Effector memory CD4-positive, alpha-beta T cell (primary cell): ENCODE measurements at places on chromosomes 3 and 15.
A peak's percentile ranks its signal among the peaks of the same experiment; 100 is the strongest.

DNA sequence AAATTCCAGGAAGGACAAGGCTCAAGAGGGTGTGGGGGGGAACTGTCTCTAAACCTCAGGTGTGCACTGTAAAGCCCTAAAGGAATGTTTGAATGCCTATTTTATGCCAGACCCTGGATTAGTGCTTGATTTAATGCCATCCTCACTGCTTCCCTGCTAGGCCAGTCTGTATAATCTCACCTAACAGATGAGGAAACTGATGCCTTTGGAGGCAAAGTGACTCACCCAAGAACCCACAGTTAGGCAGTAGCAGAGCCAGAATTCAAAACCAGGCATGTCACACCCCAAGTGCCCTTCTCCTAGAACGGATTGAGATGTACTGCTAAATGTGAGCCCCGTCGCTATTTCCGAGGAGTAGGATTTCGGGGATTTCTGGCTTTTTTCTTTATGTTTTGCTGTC, 7.8 kb downstream of the CAMK1 start:
- no peaks in the 10 kb centered on the region for H3K4me1 ChIP-seq
- peaks cover 22% of the 10 kb centered on the region for H3K36me3 ChIP-seq
- H3K27ac ChIP-seq, result no peak overlapping the region

GRCh38 chr15:25944386-25944785, 81.3 kb upstream of the ATP10A start:
- no peaks in the 10 kb centered on the region for H3K4me1 ChIP-seq
- no peak overlapping the region for H3K4me3 ChIP-seq
- no peak overlapping the region for H3K27ac ChIP-seq
- no peaks in the 10 kb centered on the region for H3K36me3 ChIP-seq
- no peaks in the 10 kb centered on the region for H3K27me3 ChIP-seq

DNA sequence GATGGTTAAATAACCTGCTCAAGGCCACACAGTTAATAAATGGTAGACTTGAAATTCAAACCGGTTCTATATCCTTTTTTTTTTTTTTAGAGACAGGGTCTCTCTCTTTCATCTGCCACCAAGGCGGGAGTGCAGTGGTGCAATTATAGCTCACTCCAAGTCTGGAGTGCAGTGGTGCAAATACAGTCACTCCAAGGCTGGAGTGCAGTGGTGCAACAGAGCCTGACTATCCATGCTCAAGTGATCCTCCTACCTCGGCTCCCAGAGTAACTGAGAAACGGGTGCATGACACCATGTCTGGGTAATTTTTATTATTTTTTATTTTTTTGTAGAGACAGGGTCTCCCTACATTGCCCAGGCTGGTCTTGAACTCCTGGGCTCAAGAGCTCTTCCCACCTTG, 23.4 kb downstream of the DPP8 start:
- no peaks in the 10 kb centered on the region for H3K4me1 ChIP-seq
- H3K36me3 ChIP-seq, result peaks cover 64% of the 10 kb centered on the region
- no peak for DNase-seq
- no peaks in the 10 kb centered on the region for H3K27me3 ChIP-seq
- no peak overlapping the region for H3K4me3 ChIP-seq

GRCh38 chr3:49025793-49026520, 3.2 kb downstream of the IMPDH2 start:
- no peak overlapping the region for H3K4me3 ChIP-seq
- no peaks in the 10 kb centered on the region for H3K27me3 ChIP-seq
- peaks cover 21% of the 10 kb centered on the region for H3K4me1 ChIP-seq
- DNase-seq, result no peak
- peaks cover 44% of the 10 kb centered on the region for H3K36me3 ChIP-seq

- H3K4me1 ChIP-seq, result peaks cover 8% of the 10 kb centered on the region
- peak within 1 kb of the TSS; percentile 93 for H3K27ac ChIP-seq
- peak; percentile 88 for DNase-seq
- no peaks in the 10 kb centered on the region for H3K36me3 ChIP-seq
Measured at GRCh38 chr3:99817437-99818240, at the start of gene CMSS1. Gene CMSS1 (plus strand): TSS chr3:99817862.

DNA sequence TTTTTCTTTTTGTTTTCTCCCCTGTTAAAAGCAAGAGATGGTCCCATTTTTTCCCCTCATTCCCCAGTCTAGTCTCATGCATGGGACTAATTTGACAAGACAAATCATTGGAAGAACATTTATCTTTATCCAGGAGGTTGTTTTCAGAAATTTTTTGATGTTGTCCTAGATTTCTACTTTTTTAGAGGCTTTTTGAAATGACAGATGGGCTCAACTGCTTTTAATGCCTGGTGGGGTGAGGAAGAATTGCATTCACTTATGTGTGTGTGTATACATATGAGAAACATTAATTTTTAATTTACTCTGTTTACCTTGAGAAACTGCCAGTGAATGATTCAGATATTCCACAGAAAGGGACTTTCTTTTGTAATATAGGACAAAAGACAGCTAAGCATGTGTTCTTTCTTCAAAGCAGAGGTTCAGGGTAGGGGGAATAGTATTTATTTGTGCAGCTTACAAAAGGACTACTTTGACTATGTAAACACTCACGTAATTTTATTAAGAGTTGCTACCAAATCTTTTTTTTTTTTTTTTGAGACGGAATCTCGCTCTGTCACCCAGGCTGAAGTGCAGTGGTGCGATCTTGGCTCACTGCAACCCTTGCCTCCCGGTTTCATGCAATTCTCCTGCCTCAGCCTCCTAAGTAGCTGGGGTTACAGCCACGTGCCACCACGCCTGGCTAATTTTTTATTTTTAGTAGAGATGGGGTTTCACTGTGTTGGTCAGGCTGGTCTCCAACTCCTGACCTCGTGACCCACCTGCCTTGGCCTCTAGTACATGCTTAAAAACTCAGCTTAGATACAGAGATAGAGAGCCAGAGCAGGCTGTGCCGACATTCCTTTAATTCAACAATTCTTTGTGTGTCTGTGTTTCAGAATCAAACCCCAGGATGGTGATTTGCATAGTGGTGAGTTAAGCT, 130.1 kb upstream of the RARB start:
- H3K4me1 ChIP-seq, result no peaks in the 10 kb centered on the region
- H3K27me3 ChIP-seq, result no peaks in the 10 kb centered on the region
- H3K4me3 ChIP-seq, result no peak overlapping the region
- H3K36me3 ChIP-seq, result no peaks in the 10 kb centered on the region

DNA sequence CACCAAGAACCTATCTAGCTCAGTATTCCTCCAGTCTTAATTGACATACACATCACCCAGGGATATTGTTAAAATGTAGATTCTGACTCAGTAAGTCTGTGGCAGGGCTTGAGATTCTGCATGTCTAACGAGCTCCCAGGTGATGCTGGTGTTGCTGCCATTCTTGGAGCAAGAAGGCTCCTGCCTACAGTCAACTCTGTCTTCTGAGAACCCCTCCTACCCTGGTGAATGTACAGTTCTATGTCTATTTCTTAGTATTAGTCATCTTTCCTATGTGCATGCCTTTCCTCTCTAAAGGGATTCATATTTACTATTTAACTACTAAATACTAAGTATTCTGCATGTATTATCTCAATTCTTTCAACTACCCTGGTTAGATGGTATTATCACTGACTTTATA, 268.7 kb downstream of the EDEM1 start:
- no peak overlapping the region for H3K4me3 ChIP-seq
- H3K27me3 ChIP-seq, result no peaks in the 10 kb centered on the region
- H3K36me3 ChIP-seq, result no peaks in the 10 kb centered on the region

GRCh38 chr3:16809993-16810392, 74.8 kb upstream of the PLCL2 start:
- H3K27me3 ChIP-seq, result no peaks in the 10 kb centered on the region
- H3K36me3 ChIP-seq, result no peaks in the 10 kb centered on the region
- DNase-seq, result no peak
- peaks cover 10% of the 10 kb centered on the region for H3K4me1 ChIP-seq

GRCh38 chr3:4756855-4757574, 222.2 kb upstream of the BHLHE40 start:
- no peaks in the 10 kb centered on the region for H3K27me3 ChIP-seq
- no peak for DNase-seq
- H3K4me1 ChIP-seq, result no peaks in the 10 kb centered on the region
- no peak overlapping the region for H3K27ac ChIP-seq
- H3K4me3 ChIP-seq, result no peak overlapping the region

DNA sequence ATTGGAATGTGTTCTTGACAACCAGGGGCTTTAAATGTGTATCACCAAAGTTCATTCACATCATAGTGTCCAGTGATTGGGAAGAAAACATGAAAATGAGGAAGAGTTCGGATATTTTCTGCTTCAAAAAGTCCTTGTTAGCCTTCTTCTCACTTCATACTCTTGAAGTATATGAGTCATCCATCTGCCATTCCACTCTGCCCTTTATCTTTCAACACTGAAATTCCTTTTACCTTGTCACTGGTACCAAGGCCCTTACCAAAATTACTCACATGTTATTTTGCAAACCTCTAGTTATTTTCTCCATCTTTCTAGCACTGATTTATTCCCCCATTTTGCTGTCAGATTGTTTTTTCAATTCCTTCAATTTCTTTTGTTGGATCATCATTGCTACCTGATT, 32.5 kb downstream of the OR5H15 start:
- no peak overlapping the region for H3K4me3 ChIP-seq
- no peaks in the 10 kb centered on the region for H3K36me3 ChIP-seq
- no peaks in the 10 kb centered on the region for H3K27me3 ChIP-seq
- no peaks in the 10 kb centered on the region for H3K4me1 ChIP-seq
- H3K27ac ChIP-seq, result no peak overlapping the region

- no peaks in the 10 kb centered on the region for H3K4me1 ChIP-seq
- H3K27ac ChIP-seq, result no peak overlapping the region
- no peaks in the 10 kb centered on the region for H3K36me3 ChIP-seq
- no peak overlapping the region for H3K4me3 ChIP-seq
- peaks cover 3% of the 10 kb centered on the region for H3K27me3 ChIP-seq
Measured at GRCh38 chr3:45894015-45894414, 7.7 kb downstream of the CCR9 start.

GRCh38 chr3:95894820-95895219, 919.6 kb upstream of the EPHA6 start:
- no peaks in the 10 kb centered on the region for H3K36me3 ChIP-seq
- H3K27me3 ChIP-seq, result no peaks in the 10 kb centered on the region
- H3K4me3 ChIP-seq, result no peak overlapping the region

DNA sequence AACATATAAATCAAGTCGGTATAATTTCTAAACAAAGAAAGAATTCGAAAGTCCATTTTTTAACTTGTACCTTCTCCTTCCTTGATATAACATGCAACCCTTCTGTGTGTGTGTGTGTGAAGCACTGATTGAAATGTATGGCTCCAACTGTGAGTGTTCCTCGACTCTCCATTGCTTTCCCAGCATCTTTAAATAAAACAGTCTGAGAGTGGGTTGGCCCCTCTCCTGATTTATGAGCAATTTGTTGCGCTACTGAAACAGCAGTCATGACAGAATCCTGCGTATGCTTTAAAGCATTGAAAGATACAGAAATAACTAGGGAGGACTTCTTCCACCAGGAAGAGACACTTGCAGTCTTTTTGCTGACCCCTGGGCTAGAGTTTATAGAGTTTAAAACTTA, 340.0 kb upstream of the SATB1 start:
- H3K4me3 ChIP-seq, result no peak overlapping the region
- DNase-seq, result no peak
- no peak overlapping the region for H3K27ac ChIP-seq
- H3K4me1 ChIP-seq, result no peaks in the 10 kb centered on the region
- H3K27me3 ChIP-seq, result no peaks in the 10 kb centered on the region
- no peaks in the 10 kb centered on the region for H3K36me3 ChIP-seq

DNA sequence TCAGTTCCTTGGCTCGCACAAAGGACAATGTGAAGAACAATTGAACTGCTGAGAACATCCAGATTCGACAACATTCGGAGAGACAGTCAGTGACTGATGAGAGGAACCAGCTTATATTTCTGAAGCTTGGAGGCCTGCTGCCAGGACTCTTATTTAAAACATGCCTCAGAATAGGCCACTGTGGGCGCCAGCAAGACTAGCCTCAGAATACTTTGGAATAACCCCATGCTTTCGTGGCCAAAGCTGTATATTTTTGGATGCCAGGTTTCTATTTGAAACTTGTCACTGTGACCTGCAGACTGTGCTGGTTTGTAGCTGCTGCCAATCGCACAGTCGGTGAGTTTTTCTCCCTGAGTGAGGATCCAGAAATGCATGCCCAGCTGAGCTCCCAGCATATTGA, 129.9 kb upstream of the UBE3A start:
- H3K27me3 ChIP-seq, result no peaks in the 10 kb centered on the region
- DNase-seq, result no peak
- H3K4me3 ChIP-seq, result no peak overlapping the region
- no peaks in the 10 kb centered on the region for H3K36me3 ChIP-seq
- no peaks in the 10 kb centered on the region for H3K4me1 ChIP-seq

- H3K27me3 ChIP-seq, result no peaks in the 10 kb centered on the region
- DNase-seq, result no peak
- H3K4me1 ChIP-seq, result peaks cover 6% of the 10 kb centered on the region
Measured at GRCh38 chr3:195462308-195462610, 19.4 kb upstream of the ACAP2 start.

DNA sequence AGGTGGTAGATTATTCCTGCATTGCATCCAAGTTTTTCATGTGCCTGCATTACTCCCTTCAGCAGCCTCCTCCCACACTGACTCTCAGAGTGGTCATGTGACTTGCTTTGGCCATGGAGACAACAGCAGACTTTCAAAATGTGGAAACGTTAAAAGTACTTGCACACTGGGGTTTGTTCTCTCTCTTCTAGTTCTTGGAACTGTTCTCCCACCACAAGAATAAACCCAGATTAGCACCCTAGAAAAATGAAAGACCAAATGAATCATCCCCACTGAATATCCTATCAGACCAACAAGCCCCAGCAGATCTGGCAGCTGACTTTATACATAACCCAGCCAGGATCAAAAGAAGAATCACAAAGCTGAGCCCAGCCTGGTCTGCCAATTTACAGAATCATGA, 398.5 kb downstream of the VPS13C start:
- H3K4me3 ChIP-seq, result no peak overlapping the region
- H3K4me1 ChIP-seq, result no peaks in the 10 kb centered on the region

GRCh38 chr3:8482263-8482662, 19.4 kb upstream of the LMCD1 start:
- H3K27me3 ChIP-seq, result no peaks in the 10 kb centered on the region
- H3K4me1 ChIP-seq, result no peaks in the 10 kb centered on the region
- no peaks in the 10 kb centered on the region for H3K36me3 ChIP-seq
- H3K4me3 ChIP-seq, result no peak overlapping the region
- H3K27ac ChIP-seq, result no peak overlapping the region

- H3K4me3 ChIP-seq, result no peak overlapping the region
- H3K36me3 ChIP-seq, result no peaks in the 10 kb centered on the region
- H3K27ac ChIP-seq, result no peak overlapping the region
- H3K4me1 ChIP-seq, result no peaks in the 10 kb centered on the region
Measured at GRCh38 chr3:117171124-117171523, 461.5 kb downstream of the TUSC7 start.

DNA sequence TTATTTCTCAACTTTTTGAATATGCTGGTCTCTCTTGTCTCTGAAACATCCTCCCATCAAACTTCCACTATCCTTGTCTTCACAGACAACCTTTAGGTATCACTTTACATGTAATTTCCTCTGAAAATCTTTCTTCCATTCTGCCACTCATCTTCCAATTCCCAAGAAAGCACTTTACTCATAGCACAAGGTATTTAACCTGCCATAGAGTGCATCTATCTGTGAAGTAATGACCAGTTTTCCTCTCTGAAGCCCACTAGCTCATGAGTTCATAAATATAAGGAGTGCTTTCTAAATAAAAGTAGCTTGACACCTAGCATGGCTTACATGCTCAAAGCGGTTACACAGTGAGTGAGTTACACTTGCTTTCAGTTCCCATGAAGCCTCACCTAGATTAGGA, 160.7 kb upstream of the CMC1 start:
- DNase-seq, result no peak
- no peak overlapping the region for H3K4me3 ChIP-seq

- DNase-seq, result no peak
- no peaks in the 10 kb centered on the region for H3K36me3 ChIP-seq
- no peak overlapping the region for H3K27ac ChIP-seq
Measured at GRCh38 chr15:72098040-72098439, 19.9 kb downstream of the MYO9A start.

- no peak overlapping the region for H3K27ac ChIP-seq
- no peaks in the 10 kb centered on the region for H3K27me3 ChIP-seq
- no peaks in the 10 kb centered on the region for H3K4me1 ChIP-seq
- H3K4me3 ChIP-seq, result no peak overlapping the region
Measured at GRCh38 chr3:112632596-112632995, 8.3 kb downstream of the CCDC80 start.
